Neural crest cell (in vitro differentiated cells): ENCODE measurements at places on chromosomes 3 and 15.

DNA sequence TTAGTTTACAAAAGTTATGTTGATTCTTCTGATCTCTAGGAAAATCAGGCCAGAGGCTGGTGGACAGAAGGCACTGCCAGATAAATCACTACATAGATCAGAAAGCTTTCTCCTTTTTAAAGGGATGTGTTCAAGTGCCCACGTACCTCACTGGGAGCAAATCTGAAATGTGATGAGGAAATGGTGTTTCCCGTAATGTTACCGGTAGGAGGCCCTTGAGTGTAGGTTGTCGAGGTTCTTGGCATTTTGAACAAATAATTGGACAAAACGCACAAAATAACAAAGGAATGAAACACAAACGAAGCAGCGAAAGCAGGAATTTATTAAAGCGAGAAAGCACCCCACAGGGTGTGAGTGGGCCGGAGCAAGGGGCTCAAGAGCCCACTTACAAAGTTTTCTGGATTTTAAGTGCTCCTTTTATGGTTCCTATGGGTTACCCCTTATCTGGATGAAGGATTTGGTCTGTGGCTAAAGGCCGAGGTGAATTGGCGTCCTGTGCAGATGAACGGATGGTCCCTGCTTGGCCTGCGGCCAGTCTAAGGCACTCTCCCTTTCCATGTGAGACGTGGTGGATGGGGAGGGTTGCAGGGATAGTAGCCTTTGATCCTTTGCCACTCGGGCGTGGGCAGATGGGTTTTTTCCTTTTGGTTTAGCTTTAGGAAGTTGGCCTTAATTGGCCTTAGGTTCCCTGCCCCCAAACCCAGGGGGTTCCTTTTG lies 1.0 kb downstream of the SNX1 start:
- peak overlapping the region; percentile 98 for H3K27ac ChIP-seq
- H3K4me3 ChIP-seq = peak overlapping the region; percentile 94
- DNase-seq = no peak
- H3K36me3 ChIP-seq = no peaks in the 10 kb centered on the region
- peaks cover 53% of the 10 kb centered on the region for H3K4me1 ChIP-seq

DNA sequence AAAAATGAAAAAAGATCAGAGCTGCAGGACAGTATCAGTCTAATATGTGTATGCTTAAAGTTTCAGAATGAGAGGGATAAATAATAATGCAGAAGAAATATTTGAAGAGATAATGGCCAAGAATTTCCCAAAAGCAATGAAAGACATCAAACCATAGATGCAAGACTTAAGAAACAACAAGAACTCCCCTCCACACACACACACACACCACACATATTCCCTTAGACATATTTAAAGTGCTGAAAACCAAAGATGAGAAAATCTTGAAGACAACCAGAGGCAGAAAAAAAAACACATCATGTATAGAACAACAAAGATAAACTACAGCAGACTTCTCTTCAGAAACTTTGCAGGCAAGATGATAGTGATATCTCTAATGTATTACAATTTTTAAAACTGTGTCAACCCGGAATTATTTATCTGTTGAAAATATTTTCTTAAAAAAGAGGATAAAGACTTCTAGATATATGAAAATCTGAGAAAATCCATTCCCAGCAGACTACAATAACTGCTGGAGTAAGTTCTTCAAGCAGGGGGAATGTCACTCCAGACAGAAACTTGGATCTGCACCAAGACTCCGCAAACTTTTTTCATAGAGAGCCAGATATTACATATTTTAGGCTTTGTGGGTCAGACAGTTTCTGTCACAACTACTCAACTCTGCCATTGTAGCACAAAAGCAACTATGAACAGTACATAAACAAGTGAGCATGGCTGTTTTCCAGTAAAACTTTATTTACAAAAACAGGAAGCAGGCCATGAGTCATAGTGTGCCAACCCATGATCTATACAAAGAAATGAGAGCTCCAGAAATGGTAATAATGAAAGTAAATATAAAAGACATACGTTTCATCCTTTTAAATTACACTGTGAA lies 223.4 kb upstream of the CGNL1 start:
- no peak overlapping the region for H3K27ac ChIP-seq
- no peak for DNase-seq
- H3K4me3 ChIP-seq = no peak overlapping the region
- peaks cover 19% of the 10 kb centered on the region for H3K4me1 ChIP-seq

- H3K4me3 ChIP-seq = no peak overlapping the region
- no peaks in the 10 kb centered on the region for H3K36me3 ChIP-seq
- no peak overlapping the region for H3K27ac ChIP-seq
- peaks cover 15% of the 10 kb centered on the region for H3K4me1 ChIP-seq
Observed at GRCh38 chr3:13011573-13012220, 61.5 kb downstream of the IQSEC1 start.

DNA sequence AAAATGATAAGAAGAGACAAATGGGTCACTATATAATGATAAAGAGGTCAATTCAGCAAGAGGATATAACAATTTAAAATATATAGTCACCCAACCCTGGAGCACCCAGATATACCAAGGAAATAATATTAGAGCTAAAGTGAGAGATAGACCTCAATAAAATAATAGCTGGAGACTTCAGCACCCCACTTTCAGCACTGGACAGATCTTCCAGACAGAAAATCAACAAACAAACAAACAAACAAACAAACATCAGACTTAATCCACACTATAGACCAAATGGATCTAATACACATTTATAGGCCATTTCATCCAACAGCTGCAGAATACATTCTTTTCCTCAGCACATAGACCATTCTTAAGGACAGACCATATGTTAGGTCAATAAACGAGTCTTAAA lies 79.4 kb downstream of the SENP7 start:
- peaks cover 65% of the 10 kb centered on the region for H3K36me3 ChIP-seq
- no peak for DNase-seq
- H3K4me1 ChIP-seq = no peaks in the 10 kb centered on the region
- H3K27ac ChIP-seq = no peak overlapping the region

GRCh38 chr15:66134284-66134683 lies 119.3 kb downstream of the MEGF11 start:
- H3K4me1 ChIP-seq = peaks cover 17% of the 10 kb centered on the region
- H3K36me3 ChIP-seq = no peaks in the 10 kb centered on the region
- DNase-seq = no peak
- H3K4me3 ChIP-seq = no peak overlapping the region

DNA sequence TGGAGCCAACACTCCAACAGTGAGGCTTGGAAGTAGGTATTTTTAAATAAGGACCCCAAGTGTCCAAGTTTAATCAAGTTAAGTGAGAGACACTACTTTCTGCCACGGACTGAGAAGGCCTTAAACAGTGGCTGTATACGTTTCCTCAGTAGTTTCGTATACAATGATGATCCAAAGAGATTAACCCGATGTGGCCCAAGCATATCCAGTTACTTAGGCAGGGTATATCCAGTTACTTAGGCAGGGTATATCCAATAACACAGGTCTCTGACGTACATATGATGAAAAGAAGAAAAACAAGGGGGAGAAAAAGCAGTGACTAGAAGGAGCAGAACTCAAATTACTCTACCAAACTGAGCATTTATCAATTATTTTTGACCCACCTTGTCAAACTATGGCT lies 591.4 kb downstream of the FOXP1 start:
- no peak for DNase-seq
- H3K27ac ChIP-seq = no peak overlapping the region
- H3K36me3 ChIP-seq = peaks cover 17% of the 10 kb centered on the region
- H3K4me3 ChIP-seq = no peak overlapping the region
- no peaks in the 10 kb centered on the region for H3K4me1 ChIP-seq
- no peaks in the 10 kb centered on the region for H3K27me3 ChIP-seq

DNA sequence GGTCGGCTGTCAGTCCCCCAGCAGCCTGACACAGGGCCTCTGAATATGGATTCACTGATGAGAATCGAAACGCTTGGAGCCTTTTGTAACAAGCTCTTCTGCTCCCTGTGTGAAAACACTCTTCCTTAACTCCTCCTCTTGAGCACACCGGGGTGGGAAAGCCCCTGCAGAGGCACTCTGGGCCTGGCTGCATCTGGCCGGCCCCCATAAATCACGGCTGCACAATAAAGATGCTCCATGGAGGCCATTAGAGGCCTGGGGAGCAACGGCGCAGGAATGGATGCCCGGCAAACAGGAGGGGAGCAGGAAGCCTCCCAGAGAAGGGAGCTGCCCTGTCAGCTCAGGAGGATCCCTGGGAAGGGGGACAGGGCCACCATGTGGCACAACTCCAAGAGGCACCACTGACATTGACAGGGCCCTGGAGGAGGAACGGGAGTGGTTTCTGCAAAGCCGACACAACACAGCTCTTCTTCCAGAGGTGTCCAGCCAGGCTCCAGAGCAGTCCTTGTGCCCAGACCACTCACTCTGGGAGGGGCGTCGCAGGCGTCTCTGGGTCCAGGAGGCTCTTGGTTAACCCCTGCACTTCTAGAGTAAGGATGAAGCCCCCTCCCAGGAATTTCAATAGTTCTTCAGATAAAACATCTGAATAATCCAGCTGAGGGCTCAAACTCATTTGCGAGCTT lies 509.3 kb upstream of the PPP2R3A start:
- no peaks in the 10 kb centered on the region for H3K36me3 ChIP-seq
- peaks cover 17% of the 10 kb centered on the region for H3K4me1 ChIP-seq
- peak overlapping the region; percentile 94 for H3K27ac ChIP-seq
- DNase-seq = peak; percentile 31

GRCh38 chr3:14552041-14552648 lies 12.0 kb upstream of the GRIP2 start:
- H3K36me3 ChIP-seq = no peaks in the 10 kb centered on the region
- H3K4me1 ChIP-seq = peaks cover 27% of the 10 kb centered on the region
- no peak for DNase-seq
- H3K27ac ChIP-seq = peak overlapping the region; percentile 67

DNA sequence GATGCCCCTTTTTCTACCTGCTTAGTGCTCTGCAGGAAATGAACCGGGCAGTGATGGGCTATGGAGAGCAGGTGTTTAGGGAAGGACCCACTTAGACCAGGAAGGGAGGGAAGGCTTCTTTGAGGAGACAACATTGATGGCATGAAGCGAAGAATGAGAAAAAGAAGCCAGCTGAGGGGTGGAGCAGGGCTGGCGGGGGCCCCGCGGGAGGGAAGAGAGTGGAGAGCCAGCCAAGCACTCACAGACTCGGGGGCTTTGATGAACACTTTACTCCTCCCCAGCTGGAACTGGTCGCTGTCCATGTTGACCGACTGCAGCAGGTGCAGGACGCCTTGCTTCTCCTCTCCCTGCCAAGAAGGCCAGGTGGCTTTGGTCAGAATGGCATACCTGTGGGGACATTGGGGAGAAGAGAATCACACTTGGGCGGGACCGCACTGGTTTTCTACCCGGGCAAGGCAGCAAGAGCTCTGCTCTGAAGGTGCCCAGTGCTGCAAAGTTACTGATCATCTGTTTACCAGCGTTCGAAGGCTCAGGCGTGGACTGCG lies 28.4 kb upstream of the LDHAL6B start:
- no peaks in the 10 kb centered on the region for H3K27me3 ChIP-seq
- no peak for DNase-seq
- H3K27ac ChIP-seq = peak overlapping the region; percentile 10
- no peak overlapping the region for H3K4me3 ChIP-seq
- peaks cover 10% of the 10 kb centered on the region for H3K4me1 ChIP-seq

- H3K27ac ChIP-seq = no peak overlapping the region
- H3K36me3 ChIP-seq = peaks cover 1% of the 10 kb centered on the region
- no peak for DNase-seq
- peaks cover 10% of the 10 kb centered on the region for H3K27me3 ChIP-seq
- peaks cover 33% of the 10 kb centered on the region for H3K4me1 ChIP-seq
- no peak overlapping the region for H3K4me3 ChIP-seq
Observed at GRCh38 chr3:14614189-14614588, 37.4 kb upstream of the CCDC174 start.

DNA sequence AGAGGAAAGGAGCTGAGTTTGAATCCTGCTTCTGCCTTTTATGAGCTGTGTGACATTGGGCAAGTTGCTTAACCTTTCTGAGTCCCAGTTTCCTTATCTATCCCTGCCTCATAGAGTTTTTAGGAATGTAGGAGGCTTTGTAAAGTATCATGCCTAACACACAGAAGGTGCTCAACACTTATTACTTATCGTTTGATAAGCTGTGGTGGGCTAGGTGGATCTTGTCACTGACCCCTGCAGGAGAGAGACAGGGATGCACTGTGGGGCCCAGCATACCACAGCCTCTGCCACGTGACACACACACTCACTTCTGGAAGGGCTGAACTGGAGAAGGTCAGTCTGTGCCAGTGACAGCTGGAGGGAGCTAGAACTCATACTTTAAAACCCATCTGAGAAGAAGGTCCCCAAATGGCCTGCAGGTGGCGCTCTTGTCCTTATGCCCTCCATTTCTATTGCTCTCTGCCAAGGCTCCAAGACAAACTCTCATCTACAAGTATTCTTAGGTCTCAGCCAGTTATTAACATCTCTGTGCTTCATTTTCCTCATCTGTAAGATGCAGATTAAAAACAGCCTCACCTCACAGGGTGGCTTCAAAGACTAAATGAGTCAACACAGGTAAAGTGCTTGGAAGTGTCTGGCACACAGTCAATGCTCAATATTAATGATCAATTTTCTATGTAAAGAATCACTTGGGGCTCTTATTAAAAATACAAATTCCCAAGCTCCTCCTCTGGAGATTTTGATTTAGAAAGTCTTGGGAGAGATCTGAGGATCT lies 57.5 kb upstream of the HACD2 start:
- peaks cover 36% of the 10 kb centered on the region for H3K4me1 ChIP-seq
- H3K4me3 ChIP-seq = peak overlapping the region; percentile 25
- H3K27me3 ChIP-seq = no peaks in the 10 kb centered on the region
- peak overlapping the region; percentile 14 for H3K27ac ChIP-seq
- no peaks in the 10 kb centered on the region for H3K36me3 ChIP-seq

DNA sequence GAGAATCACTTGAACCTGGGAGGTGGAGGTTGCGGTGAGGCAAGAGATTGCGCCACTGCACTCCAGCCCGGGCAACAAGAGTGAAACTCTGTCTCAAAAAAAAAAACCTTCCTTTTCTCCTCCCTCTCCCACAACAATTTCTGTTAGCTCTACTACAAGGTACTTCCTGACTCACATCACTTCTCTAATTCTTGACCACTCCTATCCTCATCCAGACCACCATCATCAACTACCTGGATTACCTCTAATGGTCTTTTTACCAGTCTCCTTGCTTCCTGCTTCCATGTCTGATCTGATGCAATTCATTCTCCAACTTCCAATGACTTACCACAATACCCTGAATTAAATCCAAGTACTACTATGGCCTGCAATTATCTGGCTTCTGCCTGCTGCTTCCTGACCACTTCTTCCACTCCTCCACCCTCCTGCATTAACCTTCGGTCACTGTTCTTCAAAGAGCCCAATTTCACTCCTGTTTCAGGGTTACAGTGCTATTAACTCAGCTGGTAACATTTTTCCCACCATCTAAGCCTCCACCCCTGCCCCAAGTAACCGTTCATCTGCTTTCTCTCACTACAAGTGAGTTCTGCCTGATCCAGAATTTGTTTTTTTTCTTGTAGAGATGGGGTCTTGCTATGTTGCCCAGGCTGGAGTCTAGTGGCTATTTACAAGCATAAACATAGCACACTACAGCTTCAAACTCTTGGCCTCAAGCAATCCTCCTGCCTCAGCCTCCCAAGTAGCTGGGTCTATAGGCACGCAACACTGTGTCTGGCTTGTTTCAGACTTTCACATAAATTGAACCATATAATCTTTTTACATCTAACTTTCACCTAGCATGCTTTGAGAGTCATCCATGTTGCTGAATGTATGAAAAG lies 27.8 kb downstream of the DCAF1 start:
- H3K27me3 ChIP-seq = no peaks in the 10 kb centered on the region
- H3K4me1 ChIP-seq = no peaks in the 10 kb centered on the region
- H3K36me3 ChIP-seq = peaks cover 11% of the 10 kb centered on the region
- no peak for DNase-seq
- no peak overlapping the region for H3K4me3 ChIP-seq

GRCh38 chr3:47421741-47422649 lies 41.2 kb downstream of the PTPN23 start:
- peaks cover 7% of the 10 kb centered on the region for H3K36me3 ChIP-seq
- H3K27ac ChIP-seq = peak overlapping the region; percentile 99
- no peak for DNase-seq
- H3K4me3 ChIP-seq = no peak overlapping the region
- H3K4me1 ChIP-seq = peaks cover 6% of the 10 kb centered on the region
- peaks cover 2% of the 10 kb centered on the region for H3K27me3 ChIP-seq
